ENCODE measurements at places on chromosomes 7 and 10.

DNA sequence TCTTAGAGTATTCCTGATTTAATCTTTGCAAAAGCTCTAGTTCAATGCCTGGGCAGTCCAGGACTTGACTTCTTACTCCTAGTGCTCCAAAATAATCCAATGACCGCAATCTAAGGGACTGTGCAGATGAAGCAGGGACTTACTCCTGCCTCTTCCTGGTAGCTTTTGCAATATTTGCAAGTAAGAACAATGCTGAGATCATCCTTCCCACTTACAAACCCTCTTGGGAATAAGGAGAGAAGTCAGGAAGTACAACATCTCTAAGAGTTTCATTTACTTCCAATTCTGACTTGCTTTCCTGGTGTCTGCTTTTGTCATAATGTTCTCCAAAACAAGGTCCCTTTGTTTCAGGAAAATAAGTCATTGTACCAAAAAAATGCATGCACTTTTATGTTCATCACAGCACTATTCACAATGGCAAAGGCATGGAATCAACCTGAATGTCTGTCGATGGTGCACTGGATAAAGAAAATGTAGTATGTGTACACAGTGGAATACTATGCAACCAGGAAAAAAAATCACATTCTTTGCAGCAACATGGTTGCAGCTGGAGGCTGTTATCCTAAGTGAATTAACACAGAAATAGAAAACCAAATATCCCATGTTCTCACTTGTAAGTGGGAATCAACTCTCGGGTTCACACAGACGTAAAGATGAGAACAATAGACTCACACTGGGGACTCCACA, 7.1 kb upstream of the KCNMA1 start:
- no peak for DNase-seq

DNA sequence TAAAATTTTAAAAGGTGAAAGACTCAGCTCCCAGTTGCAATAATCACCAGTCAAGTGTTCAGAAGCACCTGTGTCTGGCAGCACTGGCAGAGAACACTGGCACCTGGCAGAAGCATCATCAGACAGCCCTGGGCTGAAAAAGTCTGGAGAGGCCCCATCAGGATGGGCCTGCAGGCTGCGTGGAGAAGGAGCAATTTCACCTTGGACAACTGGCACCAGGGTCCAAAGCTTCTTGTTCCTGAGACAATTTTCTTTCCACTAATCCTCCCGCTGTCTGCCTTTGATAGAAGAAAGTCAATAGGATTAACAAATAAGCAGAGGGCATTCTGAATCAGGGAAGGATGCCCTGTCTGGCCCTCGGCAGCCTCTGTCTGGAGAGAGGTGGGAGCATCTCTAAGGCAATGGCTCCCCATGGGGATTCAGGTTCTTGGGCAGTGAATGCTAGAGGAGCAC, 6.5 kb downstream of the COBL start:
- DNase-seq: no peak

GRCh38 chr7:84157171-84157570, 37.4 kb downstream of the SEMA3A start:
- DNase-seq: no peak

DNA sequence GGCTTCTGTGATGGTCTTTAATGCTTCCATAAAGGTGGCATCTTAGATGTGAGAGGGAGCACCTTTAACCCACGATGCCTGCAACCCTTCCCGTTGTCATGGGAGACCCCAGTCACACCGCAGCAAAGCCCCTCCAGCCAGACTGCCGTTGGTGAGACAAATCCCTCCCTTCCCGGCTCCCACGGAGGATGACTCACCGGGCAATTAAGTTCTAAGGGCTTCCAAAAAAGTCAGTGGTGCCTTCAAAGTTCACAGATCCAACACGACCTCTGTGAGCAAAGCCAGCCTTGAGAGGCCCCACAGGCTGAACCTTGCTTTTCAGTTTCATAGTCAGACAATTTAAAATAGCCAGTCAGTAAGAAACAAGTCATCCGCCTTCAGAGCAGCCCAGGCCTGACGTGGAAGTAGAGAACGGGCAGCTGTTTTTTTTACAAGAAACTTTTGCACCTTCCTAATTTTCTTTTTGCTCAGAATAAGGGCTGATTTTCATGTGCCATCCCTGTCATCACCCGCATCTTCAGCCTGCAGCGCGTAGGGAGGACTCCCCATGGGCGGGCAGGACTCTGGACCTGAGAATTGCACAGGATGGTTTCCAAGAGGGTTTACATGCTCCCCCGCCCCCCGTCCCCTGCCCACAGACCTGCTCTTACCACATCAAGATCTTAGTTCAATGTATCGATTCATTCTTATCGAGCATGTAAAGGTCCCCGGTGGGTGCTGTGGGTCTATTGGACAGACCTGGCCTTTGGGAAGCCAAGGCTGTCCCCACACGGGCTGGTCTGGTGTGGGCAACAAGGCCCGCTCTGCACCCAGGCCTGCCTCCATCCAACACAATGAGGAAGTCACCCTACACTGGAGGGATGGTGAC, 333.9 kb downstream of the DNAJB6 start:
- DNase-seq: no peak

DNA sequence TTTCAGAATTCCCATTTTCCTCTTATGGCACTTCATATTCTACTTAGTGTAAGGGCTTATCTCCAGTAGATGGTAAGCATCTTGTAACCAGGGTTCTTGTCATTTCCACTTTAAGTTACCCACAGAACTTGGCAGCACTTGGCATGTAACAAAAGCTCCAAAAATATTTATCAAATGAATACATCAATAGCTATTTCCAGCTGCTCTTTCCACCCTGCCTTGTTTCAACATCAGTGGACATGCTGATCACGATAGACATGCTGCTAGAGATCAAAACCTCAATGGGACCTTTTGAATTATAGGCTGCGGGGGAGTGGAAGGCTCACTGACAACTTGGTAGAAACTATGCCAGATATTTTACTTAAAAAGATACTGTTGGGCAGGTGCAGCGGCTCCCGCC, 32.9 kb downstream of the HOXA1 start:
- no peak for DNase-seq

DNA sequence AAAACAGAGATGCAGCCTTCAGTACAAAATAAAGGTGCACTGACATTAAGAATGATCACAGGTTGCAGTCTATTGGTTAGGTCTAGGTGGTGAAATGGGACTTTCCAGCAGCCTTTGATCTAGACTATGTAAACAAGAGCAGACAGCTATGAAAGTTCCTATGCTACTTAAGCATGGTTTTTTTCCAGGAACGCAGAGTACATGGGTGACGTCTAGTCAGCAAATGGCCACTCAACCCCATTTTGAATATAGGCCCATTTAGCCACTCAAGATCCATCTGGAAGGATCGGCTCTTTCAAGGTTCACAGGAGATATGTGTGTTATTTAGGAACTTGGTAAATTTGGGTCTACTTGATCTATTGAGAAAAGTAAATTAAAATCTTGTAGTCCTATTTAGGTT, 1424.6 kb upstream of the LRRTM3 start:
- DNase-seq: no peak

DNA sequence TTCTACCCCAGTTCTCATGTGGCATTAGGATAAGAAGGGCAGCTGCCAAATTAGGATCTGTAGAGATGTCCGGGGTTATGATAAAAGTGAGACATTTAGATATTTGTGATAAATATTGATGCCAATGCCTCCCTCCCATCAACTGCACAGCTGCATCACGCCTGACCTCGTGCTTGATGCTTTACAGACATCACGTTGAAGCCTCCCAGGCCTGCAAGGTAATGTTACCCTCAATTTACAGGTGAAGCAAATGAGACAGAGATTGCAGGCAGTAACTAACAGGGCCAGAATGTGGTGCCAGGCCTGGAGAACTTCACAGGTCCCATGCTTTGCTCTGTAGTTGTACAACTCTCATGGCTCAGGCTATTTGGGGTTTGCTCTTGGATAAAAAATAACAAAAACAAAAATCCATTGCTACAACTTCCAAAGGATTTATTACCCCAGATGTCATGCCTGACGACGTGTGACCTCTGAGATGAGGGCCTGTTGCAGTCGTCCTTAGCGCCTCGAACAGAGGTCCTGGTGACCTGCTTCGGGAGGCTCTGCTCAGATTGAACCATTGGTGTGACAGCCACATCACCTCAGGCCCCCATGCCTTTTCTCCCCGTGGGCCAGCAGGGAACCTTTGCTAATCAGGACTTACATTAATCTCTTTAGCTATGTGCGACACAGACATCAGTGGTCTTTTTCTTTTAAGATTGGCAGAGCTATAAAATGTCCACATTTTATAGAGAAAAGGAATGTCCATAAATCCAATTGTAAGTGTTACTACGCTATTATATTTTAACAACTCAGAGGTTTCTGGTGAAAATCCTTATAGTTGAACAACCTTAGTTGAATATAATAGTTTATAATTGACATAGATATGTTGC, 169.3 kb downstream of the ADAM12 start:
- no peak for DNase-seq

- DNase-seq: no peak
These were observed 336.8 kb downstream of the CCSER2 start for GRCh38 chr10:84665211-84665610.

DNA sequence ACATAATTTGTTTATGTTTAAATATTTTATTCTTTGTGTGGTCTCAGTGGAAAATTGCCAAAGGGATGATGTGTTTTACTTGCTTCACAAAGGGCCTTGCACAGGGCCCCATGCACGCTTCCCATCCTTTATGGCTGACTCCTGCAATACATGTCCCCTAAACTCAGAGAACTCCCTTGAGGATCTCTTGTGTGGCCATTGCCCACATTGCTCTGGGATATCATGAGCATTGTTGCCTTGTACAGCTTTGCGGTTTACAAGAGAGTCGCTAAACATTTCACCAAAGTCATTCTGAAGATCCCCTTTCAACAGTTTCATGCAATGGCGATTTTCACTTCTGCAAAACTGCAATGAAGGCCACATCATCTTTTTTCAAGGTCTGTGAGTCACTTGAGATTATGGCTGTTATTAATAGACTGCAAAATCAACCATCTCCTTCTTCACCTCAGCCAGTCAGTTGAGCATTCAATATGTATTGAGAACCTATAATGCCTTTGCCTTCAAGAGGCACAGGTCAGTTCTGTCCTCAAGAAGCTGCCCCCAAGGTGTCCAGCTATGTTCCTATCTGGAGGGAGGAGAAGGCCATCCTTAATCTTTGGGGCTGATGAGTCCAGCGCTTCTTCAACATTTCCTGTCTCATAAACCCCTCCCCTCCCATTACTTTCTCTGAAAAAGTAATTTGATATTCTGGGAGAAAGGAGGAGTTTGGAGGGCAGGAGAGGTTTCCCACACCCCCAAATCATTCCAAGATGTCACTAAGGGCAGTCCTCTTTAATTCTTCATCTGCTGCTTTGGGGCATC, 108.1 kb downstream of the CCDC71L start:
- no peak for DNase-seq

- DNase-seq: no peak
These were observed 105.8 kb downstream of the ELMO1 start for GRCh38 chr7:37342688-37343471.

- no peak for DNase-seq
These were observed 153.2 kb upstream of the LYZL2 start for GRCh38 chr10:30782537-30783461.

DNA sequence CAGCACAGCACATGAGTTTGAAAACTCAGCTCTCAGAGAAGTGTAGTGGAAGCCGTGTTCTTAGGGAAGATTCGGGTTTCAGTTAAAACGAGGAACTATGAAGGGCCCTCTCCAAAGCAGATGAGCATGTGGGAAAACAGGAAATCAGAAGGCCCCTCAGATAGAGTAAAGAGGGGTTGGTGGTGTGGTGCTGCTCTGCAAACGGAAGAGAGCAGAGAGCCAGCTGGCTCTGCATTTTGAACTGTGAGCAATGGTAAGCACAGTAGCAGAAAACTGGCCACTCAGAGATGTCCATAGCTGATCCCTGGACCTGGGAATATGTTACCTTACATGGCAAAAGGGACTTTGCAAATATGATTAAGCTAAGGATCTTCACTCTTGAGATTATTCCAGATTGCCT, 27.9 kb upstream of the CUL1 start:
- DNase-seq: no peak

GRCh38 chr7:96508371-96508770, 186.5 kb upstream of the SLC25A13 start:
- DNase-seq: peak; percentile 65

- DNase-seq: no peak
These were observed 29.4 kb upstream of the ATOH7 start for GRCh38 chr10:68261132-68261856.

DNA sequence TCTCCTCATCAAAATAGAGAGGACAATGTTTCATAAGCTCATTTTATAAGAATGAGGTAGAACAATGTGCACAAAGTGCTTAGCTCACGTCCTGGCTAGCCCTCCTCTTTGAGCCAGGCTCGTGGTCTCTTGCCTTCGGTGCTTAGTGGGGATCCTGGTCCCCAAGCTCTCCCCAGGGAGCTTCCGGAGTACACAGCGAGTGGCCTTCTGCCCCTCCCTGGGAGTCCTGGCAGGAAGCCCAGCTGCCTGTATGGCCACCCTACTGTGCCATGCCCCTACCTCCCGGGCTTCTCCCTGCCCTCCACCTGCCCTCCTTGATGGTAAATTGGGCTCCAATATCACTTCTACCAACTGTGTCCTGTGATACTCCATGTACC, 868 bp downstream of the MYO1G start:
- no peak for DNase-seq

DNA sequence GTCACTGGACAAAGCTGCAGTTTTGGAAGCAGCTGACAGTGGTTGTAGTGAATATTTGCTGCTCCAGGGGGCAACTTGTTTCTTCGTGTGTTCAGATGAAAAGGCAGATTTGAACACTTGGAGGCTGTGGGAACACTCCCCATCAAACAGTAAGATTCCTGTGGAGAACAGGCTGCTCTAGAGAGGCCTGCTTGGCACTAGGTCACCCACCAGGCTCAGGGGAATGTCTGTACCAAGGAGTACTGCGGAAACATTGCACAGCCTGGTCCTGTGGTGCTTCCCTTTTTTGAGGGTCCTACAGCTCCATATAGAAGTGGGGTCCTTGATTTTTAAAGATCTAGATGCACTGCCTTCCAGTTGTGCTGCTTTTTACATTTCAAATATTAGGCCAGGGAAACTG, 97.5 kb downstream of the CXCL12 start:
- no peak for DNase-seq

GRCh38 chr10:44647877-44648542, 263.1 kb upstream of the CXCL12 start:
- DNase-seq: no peak

- DNase-seq: no peak
These were observed 2.9 kb downstream of the MRLN start for GRCh38 chr10:59750155-59750945.

GRCh38 chr7:82726038-82726800, 282.6 kb upstream of the CACNA2D1 start:
- DNase-seq: no peak

DNA sequence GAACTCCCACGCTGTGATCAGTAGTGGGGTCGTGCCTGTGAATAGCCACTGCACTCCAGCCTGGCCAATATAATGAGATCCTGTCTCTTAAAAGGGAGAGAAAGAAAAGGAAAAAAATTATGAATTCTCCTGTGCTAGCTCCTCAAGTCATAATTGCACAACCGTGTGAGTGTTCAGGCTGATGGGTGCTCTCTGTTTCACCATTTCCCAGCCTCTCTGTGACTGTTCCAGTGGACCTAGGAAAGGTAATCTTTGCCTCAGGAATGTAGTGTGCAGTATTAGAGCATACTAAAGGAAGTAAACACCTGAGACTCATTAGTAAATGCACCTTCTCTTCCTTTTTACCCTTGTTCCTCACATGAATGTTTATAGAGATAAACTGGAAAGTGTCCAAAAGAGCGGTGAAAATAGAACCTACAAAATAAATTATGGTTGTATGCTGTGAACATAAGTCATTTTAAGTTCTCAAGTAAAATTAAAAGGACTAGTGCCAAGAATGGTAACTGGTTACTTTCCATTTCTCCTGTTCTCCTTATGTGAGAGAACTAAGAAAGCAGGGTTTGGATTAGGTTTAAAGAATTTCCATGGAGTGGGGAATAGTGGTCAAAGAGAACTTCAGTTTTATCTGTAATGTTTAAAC, 42.7 kb downstream of the INPP5F start:
- DNase-seq: no peak

All from left lobe of liver (tissue), 2 donors.